ENCODE measurements at places on chromosomes 3 and 15.

DNA sequence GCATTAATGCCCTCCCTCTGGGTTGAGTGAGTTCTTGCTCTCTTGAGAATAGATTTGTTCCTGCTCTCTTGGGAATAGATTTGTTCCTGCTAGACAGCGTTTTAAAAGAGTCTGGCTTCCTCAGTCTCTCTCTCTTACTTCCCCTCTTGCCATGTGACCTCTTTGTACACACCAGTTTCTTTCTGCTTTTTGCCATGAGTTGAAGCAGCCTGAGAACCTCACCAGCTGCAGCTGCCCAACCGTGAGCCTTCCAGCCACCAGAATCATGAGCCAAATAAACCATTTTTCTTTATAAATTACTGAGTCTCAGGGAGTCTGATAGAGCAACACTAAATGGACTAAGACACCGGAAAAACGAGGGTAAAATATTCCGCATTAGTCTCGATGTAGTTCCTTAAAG, 253.6 kb downstream of the CNTN6 start:
- no peak for DNase-seq

DNA sequence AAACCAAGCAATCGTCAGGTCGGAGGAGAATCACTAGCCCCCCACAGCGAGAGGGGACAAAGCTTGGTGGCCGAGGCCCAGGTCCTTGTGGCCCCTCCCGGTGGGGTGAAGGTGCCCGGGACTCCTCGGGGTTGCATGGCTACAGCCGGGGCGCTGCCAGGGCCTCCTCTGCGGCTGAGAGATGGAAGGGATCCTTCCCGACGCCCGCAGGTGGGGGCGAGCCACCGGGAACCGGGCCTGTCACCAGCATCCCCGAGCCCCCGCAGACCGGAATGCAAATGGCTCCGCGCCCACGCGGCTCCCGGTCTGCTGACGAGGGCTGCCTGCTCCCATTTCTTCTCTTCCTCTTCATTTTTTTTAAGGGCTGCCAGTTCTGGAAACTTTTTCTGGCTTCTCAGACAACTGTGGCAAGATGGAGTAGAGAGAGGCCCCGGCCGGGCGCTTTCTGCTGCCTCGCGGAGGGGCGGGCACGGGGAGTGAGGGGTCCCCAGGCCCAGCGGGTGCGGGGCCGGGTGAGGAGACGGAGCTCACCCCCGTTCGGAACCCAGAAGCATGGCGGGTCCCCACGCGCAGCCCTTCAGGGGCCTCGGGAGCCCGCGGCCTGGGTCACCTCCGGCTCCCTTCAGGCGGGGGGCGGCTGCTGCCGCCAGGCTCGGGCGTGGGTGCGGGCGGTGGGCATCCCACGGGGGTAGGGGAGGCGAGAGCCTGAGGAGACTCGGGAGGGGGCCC, 27.5 kb downstream of the MELTF start:
- no peak for DNase-seq

DNA sequence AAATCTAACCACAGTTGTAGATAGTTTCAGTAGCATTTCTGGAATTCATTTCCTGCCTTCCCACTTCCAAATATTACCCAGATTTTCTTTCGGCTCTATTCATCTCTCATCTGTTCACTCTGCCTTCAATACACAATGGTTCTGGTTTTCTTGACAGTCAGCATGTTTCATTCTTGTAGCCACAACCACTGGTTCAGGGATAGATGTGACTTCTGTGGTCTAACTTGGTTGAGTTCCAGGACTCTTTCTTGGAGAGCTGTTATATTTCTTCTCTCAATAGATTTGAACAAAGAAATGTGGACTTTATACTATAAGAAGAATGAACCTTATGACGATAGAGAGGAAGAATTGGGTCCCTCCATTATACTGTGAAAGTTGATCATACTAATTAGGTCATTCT, 228.8 kb downstream of the NSUN3 start:
- DNase-seq: no peak

DNA sequence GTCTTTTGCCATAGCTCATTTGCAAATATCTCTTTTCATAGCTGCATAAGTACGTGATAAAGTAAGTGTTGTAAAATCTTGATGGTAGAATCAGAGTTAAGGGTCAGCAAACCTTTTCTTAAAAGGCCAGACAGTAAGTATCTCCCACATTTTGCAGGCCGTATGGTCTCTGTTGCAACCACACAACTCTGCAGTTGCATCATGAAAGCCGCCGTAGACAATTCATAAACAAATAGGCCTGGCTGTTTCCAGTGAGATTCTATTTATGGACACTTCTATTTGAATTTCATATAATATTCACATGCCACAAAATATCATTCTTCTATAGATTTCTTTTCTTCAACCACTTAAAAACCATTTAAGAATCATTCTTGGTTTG, 248.5 kb downstream of the TLE3 start:
- DNase-seq: no peak

GRCh38 chr3:167162083-167162482, 218.0 kb downstream of the ZBBX start:
- DNase-seq: no peak

GRCh38 chr3:20108869-20109268, 68.6 kb downstream of the KAT2B start:
- no peak for DNase-seq

DNA sequence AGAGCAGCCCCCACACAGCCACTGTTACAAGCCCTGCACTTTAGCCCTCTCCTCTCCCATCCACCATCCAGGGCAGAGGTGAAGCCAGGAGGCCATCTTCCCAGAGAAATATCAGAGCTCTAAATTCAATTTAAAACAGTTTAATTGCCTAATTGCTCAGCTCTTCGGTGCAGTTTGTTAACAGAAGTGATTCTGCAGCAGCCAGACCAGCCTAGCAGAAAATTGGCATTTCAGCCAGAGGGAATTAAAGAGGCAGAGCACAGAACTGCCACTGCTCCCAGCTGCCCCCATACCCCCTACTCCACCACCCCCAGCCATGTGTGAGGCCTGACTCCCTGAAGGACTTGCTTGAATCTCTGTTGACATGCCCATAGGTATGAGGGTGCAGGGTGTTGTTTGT, 38.5 kb downstream of the TPRA1 start:
- DNase-seq: no peak

DNA sequence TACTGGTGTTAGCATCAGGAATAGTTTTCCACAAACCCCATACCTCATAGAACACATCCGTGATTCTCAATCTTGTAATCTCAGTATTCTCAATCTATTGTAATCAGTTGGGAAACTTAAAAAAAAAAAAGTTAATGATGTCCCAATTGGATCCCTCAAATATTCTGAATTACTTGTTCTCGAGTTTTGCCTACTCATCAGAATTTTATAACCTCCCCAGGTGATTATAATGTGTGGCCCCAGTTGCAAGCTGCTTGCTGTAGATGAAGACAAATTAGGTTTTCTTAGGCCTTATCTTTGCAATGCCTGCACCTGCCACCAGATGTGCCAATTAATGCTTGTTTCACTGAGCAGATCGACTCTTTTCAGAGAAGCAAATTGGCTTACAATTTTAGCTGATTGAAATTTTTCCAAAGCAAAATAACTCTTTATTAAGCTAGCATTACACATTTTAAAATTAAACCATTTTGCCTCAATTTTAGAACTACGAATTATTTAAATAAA, 19.0 kb upstream of the DIPK2A start:
- DNase-seq: no peak

DNA sequence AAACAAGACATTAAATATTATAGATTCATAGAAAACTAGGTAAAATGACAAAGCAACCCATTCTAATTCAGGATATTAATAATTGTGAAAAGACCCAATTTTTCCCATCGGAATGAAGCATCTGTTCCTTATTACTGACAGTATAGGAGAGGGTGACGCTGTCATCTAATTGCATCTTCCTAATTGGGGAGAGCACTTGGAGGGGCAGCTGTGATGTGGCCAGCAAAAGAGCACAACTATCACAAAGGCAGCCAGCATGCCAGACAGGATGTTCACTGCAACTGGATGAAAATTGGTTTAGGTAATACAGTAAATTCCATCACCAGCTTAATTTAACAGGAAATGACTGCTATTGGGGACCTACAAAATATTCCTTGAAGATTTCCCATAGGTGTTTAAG, 21.9 kb upstream of the MINAR1 start:
- DNase-seq: no peak

DNA sequence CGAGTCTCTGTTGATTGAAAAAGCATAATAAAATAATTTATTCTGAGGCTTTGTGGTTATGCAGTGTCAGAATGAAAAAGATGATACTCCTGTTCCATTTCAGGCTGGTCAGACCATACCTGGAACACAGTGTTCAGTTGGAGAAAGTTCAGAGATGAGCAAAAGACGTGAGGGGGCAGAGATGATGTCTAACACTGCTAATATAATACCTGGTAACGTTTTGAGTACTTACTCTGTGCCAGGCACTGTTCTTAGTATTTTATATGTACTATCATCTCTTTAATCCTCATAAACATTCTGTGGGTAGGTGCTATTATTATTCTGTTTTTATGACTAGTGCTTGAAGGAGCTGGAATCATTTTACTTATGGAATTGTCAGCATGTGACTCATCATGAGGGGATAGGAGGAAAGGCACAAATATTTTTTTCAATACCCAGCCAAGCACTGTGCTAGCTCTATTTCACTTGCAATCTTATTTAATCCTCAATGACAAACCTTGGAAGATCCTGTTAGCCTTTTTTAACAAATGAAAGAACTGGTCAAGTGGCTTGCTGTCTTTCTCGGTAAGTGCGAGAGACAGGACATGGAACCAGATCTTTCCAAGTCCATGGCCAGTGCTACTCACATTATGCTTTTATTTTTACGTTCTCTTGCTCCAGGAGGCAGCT, 31.8 kb downstream of the IQGAP1 start:
- no peak for DNase-seq

- no peak for DNase-seq
Observed at GRCh38 chr3:24734019-24734418, 239.4 kb upstream of the THRB start.

GRCh38 chr3:185197068-185197467, 44.2 kb upstream of the C3orf70 start:
- no peak for DNase-seq

GRCh38 chr15:76298986-76299385, 12.3 kb downstream of the ETFA start:
- DNase-seq: no peak

DNA sequence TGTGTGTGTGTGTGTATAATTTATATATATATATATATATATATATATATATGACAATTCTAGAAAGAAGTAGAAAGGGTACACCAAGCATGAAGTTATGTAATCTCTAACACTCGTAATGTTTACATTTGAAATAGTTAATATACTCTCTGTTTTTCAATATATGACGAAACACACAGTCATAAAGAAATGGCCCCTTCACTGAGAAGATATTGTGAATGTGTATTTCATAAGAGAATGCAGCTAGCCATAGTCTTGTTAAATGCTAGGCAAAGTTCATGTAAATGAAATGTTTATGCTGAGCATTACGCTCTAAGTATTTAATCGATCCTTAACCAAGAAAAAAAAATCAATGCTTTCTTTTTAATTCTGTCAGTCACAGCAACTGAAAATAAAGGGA, 154.7 kb upstream of the TSPAN3 start:
- no peak for DNase-seq

DNA sequence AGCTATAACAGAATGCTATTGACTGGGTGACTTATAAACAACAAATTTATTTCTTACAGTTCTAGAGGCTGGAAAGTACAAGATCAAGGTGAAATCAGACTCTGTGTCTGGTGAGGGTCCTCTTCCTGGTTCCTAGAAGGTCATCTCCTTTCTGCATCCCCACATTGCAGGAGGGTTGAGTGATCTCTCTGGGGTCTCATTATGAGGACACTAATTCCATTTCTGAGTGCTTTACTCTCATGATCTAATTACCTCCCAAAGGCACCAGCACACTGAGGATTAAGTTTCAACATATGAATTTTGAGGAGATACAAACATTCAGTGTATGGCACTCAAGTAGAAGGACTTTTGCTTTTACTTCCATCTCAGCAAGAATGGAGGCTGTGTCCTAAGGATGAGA, 534.1 kb upstream of the KCNMB2 start:
- DNase-seq: no peak

GRCh38 chr3:20458994-20459716, 273.1 kb upstream of the SGO1 start:
- no peak for DNase-seq

- no peak for DNase-seq
Observed at GRCh38 chr15:73688455-73688854, 4.3 kb downstream of the CD276 start.

DNA sequence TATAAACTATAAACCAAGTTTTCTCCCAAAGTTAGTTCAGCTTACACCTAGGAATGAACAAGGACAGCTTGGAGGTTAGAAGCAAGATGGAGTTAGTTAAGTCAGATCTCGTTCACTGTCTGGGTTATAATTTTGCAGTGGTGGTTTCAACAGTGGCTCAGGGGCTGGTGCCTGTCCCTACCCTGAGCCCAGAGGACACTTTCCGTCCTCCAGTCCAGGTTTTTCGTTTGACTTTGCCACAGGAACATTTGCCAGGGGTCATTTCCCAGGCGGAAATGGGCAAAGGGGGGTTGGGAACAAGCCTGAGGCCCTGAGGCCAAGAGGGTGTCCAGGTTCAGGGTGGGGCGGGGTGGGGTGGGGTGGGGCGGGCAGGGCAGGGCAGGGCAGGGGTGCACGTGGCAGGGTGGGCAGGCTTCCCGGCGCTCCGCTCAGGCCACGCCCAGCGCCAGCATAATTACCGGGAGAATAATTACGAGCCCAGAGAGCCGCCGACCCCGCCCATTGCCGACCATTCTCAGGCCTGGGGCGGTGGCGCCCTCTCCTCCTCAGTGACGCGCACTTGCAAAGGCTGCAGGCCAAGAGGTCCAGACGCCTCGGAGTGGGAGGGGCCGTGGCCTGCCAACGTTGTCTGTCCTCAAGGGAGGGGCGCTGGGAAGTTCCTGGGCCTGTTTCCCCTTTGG, 70.4 kb downstream of the KLF13 start:
- peak; percentile 58 for DNase-seq

GRCh38 chr3:152268555-152269055, at the start of gene MBNL1:
MBNL1 (plus strand) TSS chr3:152268929; CDS start chr3:152300194, 31,265 bp downstream.
- peak; percentile 75 for DNase-seq

GRCh38 chr3:141941093-141941492, 64.7 kb downstream of the ATP1B3 start:
- no peak for DNase-seq

All from cerebellar cortex (tissue), 1 donor.